ENCODE measurements at places on chromosomes 1 and 21. TPM values are rescaled to one million over a fixed set of nuclear protein-coding genes. Genes with fewer than 3 reads are reported as not detected.

DNA sequence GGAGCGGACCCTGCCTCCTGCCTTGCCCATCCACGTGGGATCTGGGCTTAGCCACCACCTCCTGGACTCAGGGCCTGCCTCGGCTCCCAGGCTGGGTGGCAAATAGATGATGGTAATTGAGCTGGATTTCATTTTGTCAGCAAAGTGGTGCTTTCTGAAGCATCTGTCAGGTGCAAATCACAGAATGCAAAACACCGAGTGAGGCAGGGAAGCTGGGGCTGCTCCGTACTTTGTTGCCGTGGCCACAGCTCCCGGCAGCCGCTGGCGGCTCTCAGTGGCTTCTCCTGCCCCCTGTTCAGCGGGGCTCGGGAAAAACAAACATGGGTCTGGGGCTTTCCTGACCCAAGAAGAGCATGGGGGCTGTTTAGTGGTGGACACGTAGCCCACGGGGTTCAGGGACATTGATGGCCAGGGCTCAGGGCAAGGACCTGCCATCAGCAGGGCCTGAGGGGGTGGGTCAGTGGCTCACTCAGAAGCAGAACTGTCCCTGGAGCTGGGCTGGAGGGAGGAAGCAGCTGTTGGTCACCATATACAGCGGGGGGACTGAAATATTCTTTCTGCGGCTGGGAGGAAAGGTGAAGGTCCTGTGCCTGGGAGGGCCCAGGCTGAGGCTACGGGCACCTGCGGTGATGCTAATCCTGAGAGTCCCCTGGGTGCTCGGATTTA lies 130.0 kb upstream of the VAMP3 start:
- no peak for DNase-seq

- DNase-seq, result no peak
Observed at GRCh38 chr21:34017039-34017961, 56.1 kb upstream of the MRPS6 start.

DNA sequence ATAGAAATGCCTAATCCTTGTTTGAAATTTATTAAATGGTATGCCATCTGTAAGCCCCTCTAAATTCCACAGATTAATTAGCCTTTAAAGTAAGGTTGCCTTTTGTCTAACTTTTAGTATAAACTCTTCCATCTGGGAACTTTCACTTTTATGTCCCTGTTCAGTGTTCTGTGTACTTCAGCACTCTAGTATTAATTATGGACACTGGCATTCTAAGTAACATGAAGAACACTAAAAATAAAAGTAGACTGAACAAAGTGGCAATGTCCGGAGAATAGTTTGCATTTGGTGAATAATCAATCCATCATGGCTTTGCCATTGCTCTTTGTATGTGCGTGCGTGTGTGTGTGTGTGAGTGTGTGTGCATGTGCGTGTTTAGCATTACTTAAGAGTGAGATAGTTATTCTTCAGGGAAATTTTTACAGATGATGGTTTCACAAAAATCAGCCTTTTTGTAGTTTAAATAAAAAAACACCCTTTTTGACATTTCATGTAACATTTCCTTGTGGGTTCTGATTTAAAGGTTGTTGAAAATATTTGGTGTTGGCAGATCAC lies 51.1 kb downstream of the ATF6 start:
- DNase-seq, result no peak

DNA sequence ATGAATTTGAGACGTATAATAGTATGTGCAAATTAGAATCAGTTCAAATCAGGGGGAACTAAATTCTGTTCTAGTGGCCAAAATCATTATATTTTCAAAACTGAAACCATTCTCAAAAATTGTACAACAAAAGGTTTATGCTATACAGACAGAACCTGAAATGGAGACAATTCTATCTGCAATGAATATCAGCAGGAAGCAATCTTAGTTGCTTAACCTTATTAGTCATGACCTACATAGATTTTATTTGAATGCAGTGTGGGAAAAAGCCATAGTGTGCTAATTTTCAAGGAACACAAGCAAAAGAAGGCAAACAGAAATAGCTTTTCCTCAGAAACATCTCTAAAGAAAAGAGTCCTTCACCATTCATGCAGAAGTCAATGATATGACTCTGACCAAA lies 6.5 kb downstream of the AK5 start:
- no peak for DNase-seq

DNA sequence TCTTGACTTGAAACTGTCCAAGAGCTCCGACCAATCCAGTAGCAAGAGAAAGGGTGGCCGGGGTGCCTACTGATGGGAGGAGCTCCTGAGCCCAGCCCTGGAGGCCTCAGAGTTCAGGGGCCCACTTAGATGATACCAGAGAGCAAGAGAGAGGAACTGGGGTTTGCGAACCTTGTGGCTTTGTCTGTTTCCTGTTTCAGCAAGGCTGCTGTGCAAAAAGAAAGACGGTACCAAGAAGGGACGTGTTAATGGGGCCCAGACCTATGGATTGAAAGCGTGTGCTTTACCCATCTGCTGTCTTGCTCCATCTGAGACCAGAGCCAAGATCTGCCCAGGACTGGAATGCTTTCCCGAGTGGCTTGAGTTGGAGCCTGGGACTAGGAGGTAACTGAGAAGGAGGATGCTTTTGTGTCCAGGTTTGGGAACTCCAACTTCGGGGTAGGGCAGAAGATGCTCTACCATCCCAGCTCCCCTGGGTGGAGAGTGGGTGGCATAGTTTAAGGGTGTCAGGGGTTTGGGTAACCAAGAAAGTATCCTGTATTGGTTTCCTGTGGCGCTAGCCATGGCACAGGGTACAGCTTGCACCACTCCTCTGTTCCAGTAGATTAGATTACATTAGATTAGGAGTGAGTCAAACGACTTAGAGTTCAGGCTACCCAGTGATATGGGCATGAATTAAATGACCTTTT lies at the start of gene TRAF3IP3:
TSS of gene TRAF3IP3 (plus strand) at position 128 of the 689 bp plus-strand sequence. CDS start 3,987 bp downstream, outside the sequence.
- DNase-seq, result peak; percentile 71

DNA sequence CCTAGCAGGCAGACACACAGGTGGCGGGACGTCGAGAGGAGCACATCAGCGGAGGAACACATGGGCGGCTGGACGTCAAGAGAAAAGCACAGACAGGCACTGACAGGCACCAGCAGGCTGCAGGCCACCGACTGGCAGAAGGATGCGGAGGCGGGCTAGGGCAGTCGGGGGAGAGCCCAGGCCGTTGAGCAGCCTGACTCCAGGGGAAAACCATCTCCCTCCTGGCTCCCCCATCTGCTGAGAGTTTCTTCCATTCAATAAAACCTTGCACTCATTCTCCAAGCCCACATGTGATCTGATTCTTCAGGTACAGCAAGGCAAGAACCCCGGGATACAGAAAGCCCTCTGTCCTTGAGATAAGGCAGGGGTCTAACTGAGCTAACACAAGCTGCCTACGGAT lies 25.5 kb downstream of the B3GALT5 start:
- no peak for DNase-seq

- peak; percentile 33 for DNase-seq
Observed at GRCh38 chr1:21902026-21903012, 34.8 kb downstream of the HSPG2 start.

DNA sequence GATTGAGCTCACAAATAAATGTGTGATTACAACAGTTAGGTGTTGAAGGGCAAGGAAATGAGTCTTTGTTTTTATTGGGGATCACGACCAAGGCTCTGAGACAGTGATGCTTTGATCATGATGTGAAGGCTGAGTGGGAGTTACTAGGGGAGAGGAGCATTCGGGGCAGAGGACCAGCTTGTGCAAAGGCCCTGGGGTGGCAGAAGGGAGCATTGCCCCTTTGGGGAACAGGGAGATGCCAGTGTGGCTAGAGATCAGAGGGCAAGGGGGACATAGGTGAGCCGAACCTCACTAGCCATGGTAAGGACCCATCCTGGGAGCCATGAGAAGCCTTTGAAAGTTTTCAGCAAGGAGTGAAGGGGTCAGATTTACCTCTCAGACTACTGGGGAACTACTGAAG lies 31.1 kb downstream of the TNFRSF8 start:
- DNase-seq, result no peak

- DNase-seq, result no peak
Observed at GRCh38 chr21:35988416-35989137, 71.7 kb downstream of the SETD4 start.

DNA sequence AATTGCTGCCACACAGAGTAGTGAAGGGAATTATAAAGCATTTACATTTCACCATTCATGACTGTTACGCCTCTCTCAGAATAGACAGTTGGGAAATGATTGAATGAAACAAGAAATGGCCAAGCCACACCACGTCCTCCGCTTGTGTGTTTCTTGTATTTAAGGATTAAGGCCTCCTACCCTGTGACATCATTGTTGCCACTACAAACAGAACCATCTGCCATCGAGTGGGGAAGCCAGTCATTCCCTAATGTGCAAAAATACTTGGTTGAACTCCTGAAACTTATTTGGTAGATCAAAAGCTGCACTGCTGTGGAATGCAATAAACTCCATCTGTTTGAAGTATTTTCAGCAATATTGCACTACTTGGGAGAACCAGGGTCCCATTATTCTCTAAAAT lies 99.0 kb upstream of the C1orf105 start:
- DNase-seq, result no peak

GRCh38 chr1:206951318-206952100 lies 5.2 kb upstream of the PIGR start:
- no peak for DNase-seq

GRCh38 chr1:23598424-23598823 lies 39.1 kb upstream of the ID3 start:
- DNase-seq, result no peak

DNA sequence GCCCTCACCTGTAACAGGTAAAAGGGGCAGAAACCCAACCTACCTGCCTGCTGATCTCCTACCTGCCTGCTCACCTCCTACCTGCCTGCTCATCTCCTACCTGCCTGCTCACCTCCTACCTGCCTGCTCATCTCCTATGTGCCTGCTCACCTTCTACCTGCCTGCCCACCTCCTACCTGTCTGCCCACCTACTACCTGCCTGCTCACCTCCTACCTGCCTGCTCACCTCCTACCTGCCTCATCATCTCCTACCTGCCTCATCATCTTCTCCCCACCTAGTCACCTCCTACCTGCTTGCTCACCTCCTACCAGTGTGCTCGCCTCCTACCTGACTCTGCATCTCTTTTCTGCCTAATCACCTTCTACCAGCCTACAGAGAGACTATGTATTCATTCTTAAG lies 452.9 kb downstream of the MATN1 start:
- DNase-seq, result no peak

The BOLA1 gene
- 15.3 TPM for total RNA-seq

The DISC1 gene
- 3.9 TPM for total RNA-seq

The TGFBR3 gene
- total RNA-seq, result 36.3 TPM

The MX2 gene
- 4.8 TPM for total RNA-seq

The PLPPR4 gene
- 0.24 TPM for total RNA-seq

The FLG gene
- not detected for total RNA-seq
